ENCODE measurements at places on chromosomes 4 and X. TPM values are rescaled to one million over a fixed set of nuclear protein-coding genes. Genes with fewer than 3 reads are reported as not detected.

The ARHGAP36 gene
- total RNA-seq: not detected

The TBC1D9 gene
- total RNA-seq: 33.4 TPM

The BMX gene
- total RNA-seq: not detected

The FOXR2 gene
- total RNA-seq: not detected

The ETDA gene
- not detected for total RNA-seq

The SLC10A3 gene
- total RNA-seq: 21.1 TPM

The PLAC1 gene
- 2.2 TPM for total RNA-seq

The FGB gene
- not detected for total RNA-seq

The CTAG1B gene
- total RNA-seq: not detected

The DIPK2B gene
- 0.15 TPM for total RNA-seq

The KIAA1210 gene
- not detected for total RNA-seq

The OTC gene
- total RNA-seq: not detected

The ETDB gene
- total RNA-seq: not detected

The IL3RA gene
- total RNA-seq: not detected

Data from smooth muscle cell of trachea (primary cell).